ENCODE measurements at places on chromosomes 5 and 9.

- no peaks in the 10 kb centered on the region for H3K27me3 ChIP-seq
- no peak overlapping the region for H3K4me3 ChIP-seq
- no peaks in the 10 kb centered on the region for H3K36me3 ChIP-seq
- no peak for DNase-seq
- no peak overlapping the region for H3K27ac ChIP-seq
- H3K4me1 ChIP-seq: peaks cover 13% of the 10 kb centered on the region
These were observed 14.6 kb upstream of the PRR16 start for GRCh38 chr5:120449501-120449900.

GRCh38 chr5:89595056-89595455 lies 712.1 kb upstream of the MEF2C start:
- H3K4me1 ChIP-seq: no peaks in the 10 kb centered on the region
- no peak overlapping the region for H3K27ac ChIP-seq
- no peaks in the 10 kb centered on the region for H3K27me3 ChIP-seq
- DNase-seq: no peak

GRCh38 chr5:52738095-52738506 lies 49.6 kb upstream of the ITGA1 start:
- peak overlapping the region; percentile 78 for H3K27ac ChIP-seq
- no peak overlapping the region for H3K4me3 ChIP-seq
- no peaks in the 10 kb centered on the region for H3K36me3 ChIP-seq
- DNase-seq: peak; percentile 24

DNA sequence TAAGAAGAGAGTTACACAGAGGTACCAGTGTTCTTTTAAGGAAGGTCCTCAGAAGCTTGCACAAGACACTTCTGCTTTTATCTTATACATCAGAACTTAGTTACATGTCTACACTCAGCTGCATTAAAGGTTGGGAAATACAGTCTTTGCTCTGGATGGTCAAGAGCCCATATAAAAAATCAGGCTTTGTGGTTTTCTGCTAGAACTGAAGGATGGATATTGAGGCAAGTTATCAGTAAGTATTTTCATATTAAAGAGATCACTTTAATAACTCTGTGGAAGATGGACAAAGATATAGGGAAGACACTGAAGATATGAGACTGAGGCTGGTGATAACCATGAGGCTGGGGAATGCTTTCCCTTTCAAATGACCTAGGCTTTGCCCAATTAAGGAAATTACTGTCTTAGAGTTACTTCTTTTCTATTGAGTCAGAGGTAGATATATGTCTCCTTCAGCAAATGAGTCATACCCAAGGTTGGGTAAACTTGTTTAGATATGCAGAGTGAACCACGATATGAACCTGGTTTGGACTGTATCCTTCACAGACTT lies 87.0 kb upstream of the TNC start:
- H3K27ac ChIP-seq: no peak overlapping the region
- H3K27me3 ChIP-seq: peaks cover 13% of the 10 kb centered on the region
- H3K4me3 ChIP-seq: no peak overlapping the region
- no peaks in the 10 kb centered on the region for H3K36me3 ChIP-seq
- DNase-seq: no peak

DNA sequence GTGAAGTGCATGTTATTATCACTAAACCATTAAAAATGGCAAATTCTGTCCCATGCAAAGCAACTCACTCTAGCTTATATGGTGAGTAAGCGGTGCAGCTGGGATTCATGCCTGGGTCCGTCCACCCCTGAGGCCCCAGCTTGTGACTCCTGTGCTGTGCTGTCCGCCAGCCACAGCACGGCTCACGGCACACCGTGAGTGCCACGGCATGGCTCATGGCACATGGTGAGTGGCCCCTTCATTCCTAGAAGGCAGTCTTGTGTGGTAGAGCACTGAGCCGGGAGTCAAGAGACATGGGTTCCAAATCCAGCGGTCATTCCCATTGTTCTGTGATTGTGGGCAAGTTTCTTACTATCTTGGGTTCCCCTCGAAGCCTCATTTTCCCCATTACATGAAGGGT lies 18.8 kb downstream of the RGS3 start:
- no peak overlapping the region for H3K4me3 ChIP-seq
- peaks cover 6% of the 10 kb centered on the region for H3K4me1 ChIP-seq
- no peaks in the 10 kb centered on the region for H3K27me3 ChIP-seq

GRCh38 chr9:133511607-133512006 lies 13.2 kb downstream of the MYMK start:
- H3K27me3 ChIP-seq: peaks cover 4% of the 10 kb centered on the region
- H3K4me3 ChIP-seq: no peak overlapping the region
- H3K27ac ChIP-seq: no peak overlapping the region

GRCh38 chr9:75893106-75893505 lies 2.6 kb downstream of the PCSK5 start:
- DNase-seq: no peak
- no peaks in the 10 kb centered on the region for H3K36me3 ChIP-seq
- H3K27ac ChIP-seq: no peak overlapping the region

GRCh38 chr5:93894601-93895354 lies 153.4 kb upstream of the POU5F2 start:
- 0 out of 2 replicates have a peak, but pooled peaks cover 6% of the 10 kb centered on the region for H3K4me1 ChIP-seq
- H3K4me3 ChIP-seq: no peak overlapping the region
- H3K27me3 ChIP-seq: no peaks in the 10 kb centered on the region
- DNase-seq: no peak

- DNase-seq: no peak
- H3K27ac ChIP-seq: no peak overlapping the region
- no peaks in the 10 kb centered on the region for H3K27me3 ChIP-seq
- H3K4me1 ChIP-seq: no peaks in the 10 kb centered on the region
- H3K4me3 ChIP-seq: no peak overlapping the region
- no peaks in the 10 kb centered on the region for H3K36me3 ChIP-seq
These were observed 133.7 kb upstream of the EDIL3 start for GRCh38 chr5:84518370-84518769.

DNA sequence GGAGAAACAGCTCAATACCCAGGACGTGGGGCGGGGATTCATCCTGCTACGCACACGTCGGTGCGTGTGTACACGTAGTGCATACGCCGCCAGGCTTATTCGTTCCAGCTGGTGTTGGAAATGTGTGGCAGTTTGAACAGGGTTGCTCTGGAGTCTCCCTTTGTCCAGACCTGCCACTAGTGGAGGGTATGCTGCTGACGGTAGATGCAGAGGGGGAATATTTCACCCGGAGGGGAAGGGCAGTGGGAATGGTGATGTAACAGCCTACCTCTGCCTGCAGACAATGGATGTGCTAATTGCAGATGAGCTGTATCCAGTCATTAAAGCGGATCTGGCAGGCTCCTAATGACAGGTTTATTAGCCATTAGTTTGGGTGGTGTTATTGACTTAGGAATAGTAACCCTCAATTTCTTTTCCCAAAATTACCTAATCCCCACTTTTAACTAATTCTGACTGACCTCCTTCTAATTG lies 142.7 kb downstream of the PAX5 start:
- no peak overlapping the region for H3K27ac ChIP-seq
- H3K4me3 ChIP-seq: no peak overlapping the region
- DNase-seq: no peak
- no peaks in the 10 kb centered on the region for H3K4me1 ChIP-seq

DNA sequence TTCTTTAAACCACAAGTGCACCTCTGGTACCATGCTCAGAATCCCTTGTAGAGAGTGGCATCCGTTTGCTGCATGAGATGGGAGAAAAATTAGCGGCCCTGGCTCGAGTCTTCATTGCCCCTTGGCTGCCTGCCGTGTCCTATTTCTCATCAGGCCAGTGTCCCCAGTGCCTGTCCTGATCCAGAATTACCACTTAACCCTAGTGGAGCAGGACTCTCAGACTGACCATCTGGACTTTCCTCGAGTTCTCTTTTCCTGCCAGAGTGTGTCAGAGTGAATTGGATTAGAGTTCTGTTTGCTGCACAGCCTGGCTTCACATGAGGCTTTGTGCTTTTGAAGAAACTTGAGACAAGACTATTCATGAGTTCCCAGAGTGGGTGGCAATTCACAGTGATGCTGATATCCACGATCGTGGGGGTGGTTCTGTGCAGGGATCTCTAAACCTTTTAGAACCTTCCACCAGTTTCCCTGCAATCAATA lies 92.6 kb downstream of the C9orf152 start:
- no peak for DNase-seq
- no peaks in the 10 kb centered on the region for H3K27me3 ChIP-seq
- no peak overlapping the region for H3K4me3 ChIP-seq
- peak overlapping the region; percentile 54 for H3K27ac ChIP-seq
- H3K4me1 ChIP-seq: peaks cover 3% of the 10 kb centered on the region

- H3K4me3 ChIP-seq: no peak overlapping the region
- DNase-seq: no peak
- H3K27ac ChIP-seq: no peak overlapping the region
- H3K27me3 ChIP-seq: no peaks in the 10 kb centered on the region
- H3K4me1 ChIP-seq: peaks cover 43% of the 10 kb centered on the region
- peaks cover 6% of the 10 kb centered on the region for H3K36me3 ChIP-seq
These were observed 3.9 kb downstream of the FAM13B start for GRCh38 chr5:138028971-138029365.

DNA sequence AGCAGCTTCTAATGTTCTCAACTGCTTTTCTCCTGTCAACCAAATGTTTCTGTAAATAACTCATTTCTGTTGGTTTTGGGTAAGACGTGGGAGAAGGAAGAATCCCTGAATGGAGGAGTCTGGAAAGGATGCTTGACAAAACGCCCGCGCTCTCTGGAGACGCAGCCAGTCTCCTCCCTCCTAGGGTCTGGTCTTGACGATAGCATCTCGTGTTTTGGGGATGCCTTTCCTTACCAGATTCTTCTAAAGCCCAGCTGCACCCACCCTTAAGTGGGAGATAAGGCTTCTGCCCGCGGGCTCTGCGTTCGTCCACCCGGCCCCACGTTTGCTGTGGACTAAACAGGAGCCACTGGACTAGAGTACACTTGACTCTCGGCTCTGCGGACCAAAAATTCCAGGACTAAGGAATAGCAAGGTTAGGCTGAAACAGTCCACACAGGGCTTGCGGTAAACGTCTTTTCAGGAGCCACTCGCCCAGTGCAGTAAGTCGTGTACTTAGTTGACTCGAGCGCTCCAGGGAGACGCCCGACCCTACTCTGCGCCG lies 491 bp upstream of the CTSL start:
- H3K27ac ChIP-seq: no peak overlapping the region
- no peak overlapping the region for H3K4me3 ChIP-seq
- no peak for DNase-seq
- H3K4me1 ChIP-seq: no peaks in the 10 kb centered on the region
- no peaks in the 10 kb centered on the region for H3K27me3 ChIP-seq
- no peaks in the 10 kb centered on the region for H3K36me3 ChIP-seq

- H3K4me1 ChIP-seq: peaks cover 2% of the 10 kb centered on the region
- H3K27me3 ChIP-seq: no peaks in the 10 kb centered on the region
- no peak overlapping the region for H3K27ac ChIP-seq
- no peak overlapping the region for H3K4me3 ChIP-seq
- H3K36me3 ChIP-seq: no peaks in the 10 kb centered on the region
These were observed 158.9 kb upstream of the EGFLAM start for GRCh38 chr5:38099205-38100168.

- peak; percentile 51 for DNase-seq
- no peaks in the 10 kb centered on the region for H3K36me3 ChIP-seq
These were observed 13.8 kb downstream of the AK8 start for GRCh38 chr9:132864277-132864676.

DNA sequence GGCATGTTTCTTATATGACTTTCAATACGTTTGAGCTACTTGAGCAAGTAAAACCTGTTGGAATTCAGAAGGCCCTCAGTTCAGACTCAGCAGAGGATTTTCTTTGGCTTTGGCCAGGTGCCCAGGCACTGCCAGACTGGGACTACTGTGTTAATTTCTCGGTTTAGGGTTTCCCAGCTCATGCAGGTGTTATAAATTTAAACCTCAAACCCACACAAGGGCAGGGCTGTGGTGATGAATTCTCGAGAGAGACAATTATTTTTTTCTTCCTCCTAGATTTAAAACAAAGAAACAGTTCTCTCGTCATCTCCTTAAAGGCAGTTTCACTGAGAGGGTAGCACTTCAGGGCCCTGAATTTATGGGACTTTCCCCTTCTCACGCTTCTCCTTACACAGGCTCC lies 406.0 kb upstream of the PIK3R1 start:
- no peaks in the 10 kb centered on the region for H3K27me3 ChIP-seq
- H3K4me1 ChIP-seq: peaks cover 65% of the 10 kb centered on the region
- H3K27ac ChIP-seq: peak overlapping the region; percentile 74
- peak; percentile 89 for DNase-seq

GRCh38 chr5:68922172-68922987 lies 171.4 kb upstream of the SLC30A5 start:
- H3K27ac ChIP-seq: no peak overlapping the region
- H3K4me3 ChIP-seq: no peak overlapping the region
- no peaks in the 10 kb centered on the region for H3K36me3 ChIP-seq

Measured in DND-41 (cell line).